ENCODE measurements at places on chromosomes 16 and 17.

- DNase-seq: no peak
Measured at GRCh38 chr17:31470592-31470991, 79.1 kb downstream of the RAB11FIP4 start.

DNA sequence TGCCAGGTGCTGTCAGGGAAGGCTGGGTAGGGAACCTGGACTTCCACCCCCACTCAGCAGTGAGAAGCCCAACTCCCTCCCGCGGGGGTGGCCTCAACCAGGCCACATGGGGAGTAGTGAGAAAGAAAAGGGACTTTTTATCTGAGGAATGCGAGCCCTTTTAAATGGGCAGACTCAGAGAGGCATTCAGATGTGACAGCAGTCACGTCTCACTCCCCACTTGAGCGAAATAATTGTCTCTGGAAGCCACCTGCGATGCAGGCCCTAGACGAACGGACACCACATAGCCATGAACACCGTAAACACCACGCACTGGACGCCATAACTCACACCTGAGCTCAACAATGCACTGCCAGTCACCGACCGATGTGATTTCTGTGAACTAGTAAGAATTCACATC, 11.9 kb upstream of the CD300E start:
- no peak for DNase-seq

DNA sequence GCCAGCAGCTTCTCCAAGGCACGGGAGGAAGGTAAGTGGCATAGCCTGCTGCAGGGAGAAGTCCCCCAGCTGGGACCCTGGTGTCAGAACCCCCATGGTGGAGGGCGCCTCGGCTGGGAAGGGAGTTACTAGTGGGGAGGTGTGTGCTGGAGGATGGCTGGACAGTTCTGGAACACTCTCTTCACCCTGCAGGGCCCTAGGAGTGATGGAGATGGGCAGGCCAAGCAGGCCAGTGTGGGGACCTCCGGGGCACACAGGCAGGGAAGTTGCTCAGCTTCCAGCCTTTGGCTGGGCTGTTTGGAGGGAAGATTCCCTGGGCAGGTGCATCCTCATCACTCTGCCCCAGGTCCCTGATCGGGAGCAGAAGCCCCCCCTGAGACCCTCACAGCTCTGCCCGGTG, 696 bp downstream of the C17orf99 start:
- no peak for DNase-seq

DNA sequence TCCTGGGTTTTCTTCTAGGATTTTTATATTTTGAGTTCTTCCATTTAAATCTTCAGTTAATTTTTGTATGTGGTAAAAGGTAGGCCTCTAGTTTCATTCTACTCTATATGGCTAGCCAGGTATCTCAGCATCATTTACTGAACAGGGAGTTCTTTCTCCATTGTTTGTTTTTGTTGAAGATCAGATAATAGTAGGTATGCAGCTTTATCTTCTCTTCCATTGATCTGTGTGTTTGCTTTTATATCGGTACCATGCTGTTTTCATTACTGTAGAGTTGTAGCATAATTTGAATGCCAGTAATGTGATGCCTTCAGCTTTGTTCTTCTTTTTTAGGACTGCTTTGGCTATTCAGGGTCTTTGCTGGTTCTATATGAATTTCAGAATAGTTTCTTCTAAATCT, 77.3 kb downstream of the USP22 start:
- DNase-seq: no peak

DNA sequence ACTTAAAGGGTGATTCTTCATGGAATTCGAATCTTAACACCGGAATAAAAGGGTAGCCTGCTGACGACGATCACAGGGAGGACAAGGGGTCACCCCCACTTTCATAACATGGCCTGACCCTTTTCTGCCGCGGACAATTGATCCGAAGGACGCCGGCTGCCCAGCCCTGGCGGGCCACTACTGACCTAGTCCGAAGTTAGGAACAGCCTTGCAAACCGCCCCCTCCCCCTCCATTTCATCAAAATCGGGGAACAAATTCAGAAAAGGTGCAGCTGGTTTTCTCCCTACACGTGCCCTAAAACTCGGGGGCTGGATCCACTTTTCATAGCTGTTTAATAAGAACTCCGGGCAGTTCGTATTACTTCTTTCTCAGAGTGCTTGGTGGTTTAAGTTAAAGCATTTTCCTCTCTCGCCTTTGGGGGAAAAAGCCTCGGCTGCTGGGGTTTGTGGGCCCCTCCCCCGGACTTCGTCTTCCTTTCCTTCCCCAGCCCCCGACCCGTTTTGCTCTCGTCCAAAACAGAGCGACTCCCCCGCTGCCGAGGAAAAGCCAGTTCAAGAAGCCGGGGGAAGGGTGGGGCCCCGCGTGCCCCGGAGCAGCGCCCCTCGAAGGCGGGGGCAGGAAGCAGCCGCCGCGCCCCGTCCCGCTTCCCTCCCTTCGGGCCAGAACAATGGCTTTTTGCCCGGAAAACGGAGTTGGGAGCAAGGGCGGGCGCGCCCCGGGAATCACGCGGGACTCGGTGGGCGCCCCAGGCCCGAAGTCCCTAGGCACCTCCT, 641 bp upstream of the CBX2 start:
- peak; percentile 33 for DNase-seq

DNA sequence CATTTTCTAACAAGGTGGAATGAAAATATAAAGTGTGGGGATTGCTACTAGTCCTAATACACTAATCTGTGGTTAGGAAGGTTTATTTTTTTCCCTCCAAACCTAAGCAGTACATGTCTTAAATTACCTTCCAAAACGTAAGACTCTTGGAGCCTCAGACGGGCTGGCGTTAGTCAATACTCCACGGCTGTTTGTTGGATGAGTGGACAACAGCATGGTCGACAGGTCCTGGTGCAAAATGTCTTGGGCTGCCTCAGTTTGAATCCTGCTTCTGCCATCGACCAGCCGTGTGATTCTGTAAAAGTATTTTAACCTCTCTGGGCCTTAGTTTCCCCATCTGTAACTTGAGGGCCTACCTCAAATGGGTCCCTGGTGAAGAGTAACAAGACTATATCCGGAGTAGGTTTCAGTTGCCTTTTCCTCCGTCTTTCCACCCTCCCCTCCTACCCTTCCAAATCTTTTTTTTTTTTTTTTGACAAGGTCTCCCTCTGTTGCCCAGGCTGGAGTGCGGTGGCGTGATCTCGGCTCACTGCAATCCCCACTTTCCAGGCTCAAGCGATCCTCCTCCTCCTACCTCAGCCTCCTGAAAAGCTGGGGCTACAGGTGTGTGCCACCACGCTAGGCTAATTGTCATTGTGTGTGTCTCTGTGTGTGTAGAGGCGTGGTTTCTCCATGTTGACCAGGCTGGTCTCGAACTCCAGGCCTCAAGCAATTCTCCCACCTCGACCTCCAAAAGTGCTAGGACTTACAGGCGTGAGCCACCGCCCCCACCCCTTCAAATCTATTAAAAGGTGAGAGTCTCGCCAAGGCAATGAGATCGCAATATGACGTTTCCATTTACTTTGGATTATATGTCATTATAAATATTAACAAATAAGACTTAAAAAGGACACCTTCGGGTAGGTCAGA, 5.8 kb downstream of the SCGB1C2 start:
- no peak for DNase-seq

DNA sequence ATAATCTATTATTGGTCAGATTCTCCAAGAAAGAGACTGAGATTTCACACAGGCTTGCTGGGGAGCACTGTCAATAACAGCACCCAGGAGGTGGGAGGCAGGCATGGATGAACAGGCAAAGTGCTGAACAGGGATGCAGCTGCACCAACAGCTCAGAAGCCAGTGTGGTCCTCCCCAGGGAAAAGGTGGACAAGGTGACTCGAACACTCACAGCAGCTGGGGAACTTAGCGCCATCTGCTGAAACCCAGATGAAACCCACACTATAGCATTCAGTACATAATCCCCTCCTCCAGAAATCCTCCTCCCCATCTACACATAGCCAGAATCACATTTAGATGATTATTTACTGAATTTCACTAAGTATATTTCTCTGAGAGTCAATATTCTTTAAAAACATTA, 255.2 kb upstream of the WSB1 start:
- DNase-seq: no peak

DNA sequence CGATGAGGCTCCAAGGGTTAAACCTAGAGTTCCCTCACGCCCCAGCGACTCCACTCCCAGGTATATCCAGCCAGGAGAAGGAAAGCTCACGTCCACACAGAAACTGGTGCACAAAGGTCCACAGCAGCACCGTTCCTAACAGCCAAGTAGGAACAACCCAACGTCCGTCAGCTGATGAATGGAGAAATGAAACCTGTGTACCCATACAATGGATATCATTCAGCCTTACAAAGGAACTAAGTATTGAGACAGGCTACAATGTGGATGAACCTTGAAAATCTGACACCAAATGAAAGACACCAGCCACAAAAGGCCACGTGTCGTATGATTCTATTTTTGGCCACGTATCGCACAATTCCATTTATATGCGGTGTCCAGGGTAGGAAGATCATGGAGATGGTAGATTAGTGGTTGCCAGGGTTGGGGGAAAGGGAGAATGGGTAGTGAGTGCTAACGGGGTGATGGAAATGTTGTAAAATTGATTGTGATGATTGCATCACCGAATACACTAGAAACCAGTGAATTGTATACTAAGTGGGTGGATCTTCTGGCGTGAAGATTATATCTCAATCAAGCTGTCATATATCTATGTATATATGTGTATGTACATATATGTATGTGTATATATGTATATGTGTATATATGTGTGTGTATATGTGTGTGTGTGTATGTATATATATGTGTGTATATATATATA, 30.1 kb downstream of the NLRC3 start:
- no peak for DNase-seq

Measured in choroid plexus epithelial cell (primary cell).